Germinal center (tissue), 1 donor: ENCODE measurements at places on chromosomes 13 and 19.

DNA sequence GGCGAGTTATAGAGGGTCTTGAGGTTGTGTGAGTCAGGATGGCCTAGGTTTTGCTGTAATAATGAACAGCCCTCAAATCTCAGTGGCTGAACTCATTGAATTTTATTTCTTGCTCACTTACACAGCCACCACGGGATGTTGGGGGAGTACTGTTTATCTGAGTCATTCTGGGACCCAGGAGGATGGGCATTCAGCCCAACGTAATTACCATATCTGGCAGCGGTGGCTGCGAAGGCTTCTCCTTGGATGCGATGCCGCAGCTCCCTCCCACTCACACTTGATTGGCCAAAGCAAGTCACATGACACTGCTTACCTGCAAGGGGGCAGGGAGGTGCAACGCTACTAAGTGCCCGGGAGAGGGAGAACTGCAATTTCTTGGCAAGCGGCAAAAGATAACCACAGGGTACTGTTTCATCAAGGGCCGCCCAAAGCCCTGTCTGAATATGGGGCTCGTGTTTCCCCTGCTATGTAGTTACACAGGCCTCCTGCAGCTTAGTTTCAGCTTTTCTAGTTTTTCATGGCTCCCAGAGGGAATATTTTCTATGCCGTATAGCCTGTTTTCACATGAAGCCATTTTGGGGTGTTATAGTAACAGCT, 19.9 kb downstream of the ZSWIM9 start:
- DNase-seq = peak; percentile 67

DNA sequence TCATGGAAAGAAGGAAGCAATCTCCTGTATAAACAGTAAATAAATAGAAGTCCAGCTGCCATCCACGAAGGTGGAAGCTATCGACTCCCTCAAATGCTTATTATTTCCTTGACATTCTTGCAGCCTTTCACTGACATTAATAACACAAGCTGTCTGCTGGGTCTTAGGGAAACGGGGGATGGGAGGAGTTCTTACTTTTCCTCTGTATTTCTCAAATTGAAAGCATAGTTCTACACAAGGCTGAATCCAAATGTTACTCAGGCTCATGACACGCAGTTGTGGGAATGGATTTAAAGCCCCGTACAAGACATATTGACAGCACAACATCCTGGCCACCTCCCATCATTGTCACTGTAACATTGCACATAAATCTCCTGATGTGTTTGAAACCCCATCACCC, 4.0 kb downstream of the SERPINE3 start:
- DNase-seq = no peak

DNA sequence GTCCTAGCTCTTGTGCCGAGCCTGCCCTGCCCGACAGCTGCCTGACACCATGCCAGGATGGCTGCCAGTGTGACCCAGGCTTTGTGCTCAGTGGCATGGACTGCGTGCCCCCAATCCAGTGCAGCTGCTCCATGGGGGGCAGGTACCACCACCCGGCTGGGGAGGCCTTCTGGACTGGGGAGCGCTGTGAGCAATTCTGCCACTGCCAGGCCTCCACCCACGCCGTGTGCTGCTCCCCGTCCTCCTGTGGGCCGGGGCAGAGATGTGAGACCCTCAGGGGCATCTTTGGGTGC, 9.4 kb upstream of the FXYD3 start:
- no peak for DNase-seq

DNA sequence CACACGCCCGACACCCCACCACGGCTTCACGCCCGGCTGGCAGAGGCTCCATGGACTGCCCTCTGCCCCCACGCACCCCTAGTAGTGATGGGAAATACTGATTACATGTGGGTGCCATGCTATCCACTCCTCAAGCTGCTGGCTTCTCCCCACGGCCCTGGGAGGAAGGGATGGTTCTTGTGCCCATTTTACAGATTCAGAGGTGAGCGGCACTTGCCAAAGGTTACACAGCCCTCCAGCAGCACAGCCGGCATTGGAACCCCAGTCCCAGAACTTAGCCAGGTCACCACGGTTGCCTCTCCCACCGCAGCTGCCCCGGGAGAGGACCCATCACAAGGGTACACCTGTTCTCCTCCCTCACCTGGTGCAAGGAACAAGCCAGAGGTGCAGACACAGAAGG, 13.2 kb downstream of the LRRC4B start:
- DNase-seq = no peak

- no peak for DNase-seq
Observed at GRCh38 chr19:3149526-3150505, 14.0 kb downstream of the GNA15 start.

DNA sequence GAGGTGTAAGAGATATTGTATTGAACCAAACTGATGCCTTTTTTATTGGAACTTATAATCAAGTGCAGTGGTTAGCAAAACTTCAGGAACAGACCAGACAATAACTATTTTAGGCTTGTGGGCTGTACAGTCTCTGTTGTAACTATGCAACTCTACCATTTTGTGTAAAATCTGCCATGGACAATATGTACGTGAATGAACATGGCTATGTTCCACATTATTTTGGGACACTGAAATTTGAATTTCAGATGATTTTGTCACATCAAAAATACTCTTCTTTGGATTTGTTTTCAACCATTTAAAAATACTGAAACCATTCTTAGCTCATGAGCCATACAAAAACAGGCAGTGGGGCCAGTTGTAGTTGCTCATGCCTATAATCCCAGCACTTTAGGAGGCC, 27.9 kb upstream of the PEG3 start:
- DNase-seq = no peak

- no peak for DNase-seq
Observed at GRCh38 chr13:25466880-25467279, 95.1 kb downstream of the ATP8A2 start.

DNA sequence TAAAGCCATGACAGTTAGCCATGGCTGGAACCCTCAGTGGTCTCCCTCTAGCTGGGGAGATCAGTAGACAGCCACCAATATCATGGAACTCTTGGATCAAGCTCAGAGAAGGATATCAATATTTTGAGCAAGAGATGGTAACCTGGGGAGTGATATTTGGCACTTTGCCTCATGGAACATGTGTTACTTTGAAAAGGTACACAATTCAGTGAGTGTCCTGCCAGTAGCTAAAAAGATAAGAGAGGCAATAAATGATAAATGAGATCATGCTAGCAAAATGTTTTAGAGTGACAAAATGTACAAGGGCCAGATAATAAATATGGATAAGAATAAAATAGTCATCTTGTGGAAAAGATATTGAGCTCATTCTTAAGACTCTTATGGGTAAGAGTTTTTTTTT, 1618.7 kb downstream of the OLFM4 start:
- no peak for DNase-seq

DNA sequence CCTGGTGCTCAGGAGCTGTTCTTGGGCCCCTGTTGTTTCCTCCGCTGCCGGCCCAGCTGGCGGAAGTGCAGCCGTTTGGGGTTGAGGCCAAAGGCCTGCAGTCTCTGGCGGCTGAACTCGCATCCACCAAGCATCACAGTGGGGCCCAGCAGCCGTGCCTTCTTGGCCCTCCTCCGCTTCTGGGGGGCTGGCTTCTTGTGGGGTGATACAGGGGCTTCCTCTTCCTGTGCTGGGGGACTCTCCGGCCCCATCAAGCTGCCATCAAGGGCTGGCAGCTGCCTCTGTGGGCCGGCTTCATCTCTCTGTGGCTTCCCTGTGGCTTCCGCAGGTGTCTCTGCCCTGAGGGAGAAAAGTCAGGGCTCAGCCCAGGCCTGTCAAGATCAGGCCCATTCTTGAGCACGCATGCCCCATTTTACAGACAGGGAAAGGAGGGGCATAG, 10.3 kb downstream of the ATG4D start:
- DNase-seq = peak; percentile 57

DNA sequence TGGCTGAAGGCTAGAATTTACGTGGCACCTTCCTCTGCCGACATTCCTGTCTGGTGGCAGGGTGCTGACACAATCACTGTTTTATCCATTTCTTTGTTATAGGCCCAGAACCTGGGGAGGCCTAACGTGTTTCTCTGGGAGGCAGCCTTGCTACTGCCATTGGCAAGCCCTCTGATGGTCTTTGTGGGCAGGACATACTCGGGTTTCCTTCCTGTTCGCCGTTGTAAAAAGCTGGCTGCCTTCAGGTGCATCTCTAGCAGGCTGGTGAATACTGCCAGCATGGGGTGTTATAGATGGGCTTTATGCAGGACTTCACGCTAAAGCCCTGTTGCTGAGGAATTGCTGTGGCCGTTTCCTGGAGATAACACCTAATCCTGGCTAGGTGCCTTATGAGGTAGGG, 28.1 kb downstream of the B3GLCT start:
- no peak for DNase-seq

GRCh38 chr19:3509566-3509989, 3.5 kb downstream of the FZR1 start:
- DNase-seq = no peak

GRCh38 chr19:49340069-49340864, 5.1 kb downstream of the CD37 start:
- peak; percentile 97 for DNase-seq

DNA sequence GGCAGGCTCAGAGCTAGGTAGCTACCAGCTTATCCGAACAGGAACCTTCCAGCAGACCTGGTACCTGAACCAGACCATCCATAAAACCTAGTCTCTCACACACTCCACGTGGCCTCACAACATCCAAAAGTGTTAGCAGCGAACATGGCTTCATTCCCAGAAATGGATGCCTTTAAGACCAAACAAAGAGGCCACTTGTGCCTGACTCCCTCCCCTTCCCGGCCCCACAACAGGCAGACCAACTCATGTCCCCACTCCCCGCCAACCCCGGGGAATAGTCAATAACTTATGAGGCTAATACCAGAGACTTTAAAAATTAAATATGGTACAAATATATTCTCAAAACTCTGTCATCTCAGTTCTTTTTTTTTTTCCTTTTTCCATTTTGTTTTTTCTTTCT, 46.2 kb downstream of the ZNF557 start:
- no peak for DNase-seq

- no peak for DNase-seq
Observed at GRCh38 chr19:53600217-53600616, 31.6 kb upstream of the DPRX start.

DNA sequence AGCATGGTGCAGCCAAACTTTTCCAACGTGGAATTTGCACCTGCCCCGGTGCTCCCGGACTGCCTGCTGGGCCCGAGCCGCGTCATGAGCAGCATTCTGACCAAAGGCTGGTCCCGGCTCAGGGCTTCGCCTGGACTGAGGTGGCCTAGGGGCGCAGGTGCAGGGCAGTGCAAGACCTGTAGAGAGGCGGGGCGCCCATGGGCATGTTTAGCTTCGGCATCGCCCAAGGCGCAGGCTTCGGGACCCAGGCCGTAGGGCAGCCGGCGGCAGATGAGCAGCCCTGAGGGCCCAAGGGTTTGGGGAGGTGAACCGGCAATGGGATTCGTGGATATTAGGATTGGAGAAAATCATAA, 23.8 kb downstream of the LRFN3 start:
- no peak for DNase-seq

DNA sequence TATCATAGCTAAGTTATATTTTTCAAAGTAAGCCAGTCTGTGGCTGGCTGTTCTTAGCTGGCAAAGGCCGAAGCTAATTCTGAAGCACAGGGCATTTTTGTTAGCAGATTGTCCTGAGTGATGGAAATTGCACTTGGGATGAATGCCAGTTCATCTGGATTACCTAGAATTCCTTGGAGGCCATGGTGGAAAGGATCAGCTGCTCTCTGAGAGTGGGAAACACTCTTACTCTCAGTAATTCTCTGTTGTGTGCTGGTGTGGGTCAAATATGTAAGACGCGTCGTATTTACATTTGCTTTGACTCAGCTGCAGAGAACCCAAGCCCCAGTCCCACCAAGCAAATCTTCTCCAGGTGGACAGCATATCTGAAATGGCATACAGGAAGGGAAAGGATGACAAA, 60.7 kb upstream of the C1QTNF9B start:
- no peak for DNase-seq

DNA sequence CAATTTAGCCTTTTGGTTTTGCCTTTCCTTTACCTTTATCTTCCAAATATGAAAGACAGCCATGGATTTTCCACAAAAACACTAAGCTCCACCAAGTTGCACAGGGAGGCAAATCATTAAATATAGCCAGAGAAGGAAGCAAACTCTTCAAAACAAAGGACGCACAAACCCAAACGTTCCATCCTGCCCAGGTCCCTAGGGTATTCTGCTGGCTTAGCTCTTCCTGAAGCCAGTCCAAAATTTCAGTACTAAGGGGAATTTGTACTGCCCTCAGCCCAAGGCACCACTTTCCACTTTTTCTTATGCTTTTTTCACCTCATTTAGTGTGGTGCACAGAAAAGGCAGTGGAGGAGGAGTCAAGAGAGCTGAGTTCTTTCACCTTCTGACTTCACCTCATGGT, 169.9 kb downstream of the FLT1 start:
- DNase-seq = no peak

DNA sequence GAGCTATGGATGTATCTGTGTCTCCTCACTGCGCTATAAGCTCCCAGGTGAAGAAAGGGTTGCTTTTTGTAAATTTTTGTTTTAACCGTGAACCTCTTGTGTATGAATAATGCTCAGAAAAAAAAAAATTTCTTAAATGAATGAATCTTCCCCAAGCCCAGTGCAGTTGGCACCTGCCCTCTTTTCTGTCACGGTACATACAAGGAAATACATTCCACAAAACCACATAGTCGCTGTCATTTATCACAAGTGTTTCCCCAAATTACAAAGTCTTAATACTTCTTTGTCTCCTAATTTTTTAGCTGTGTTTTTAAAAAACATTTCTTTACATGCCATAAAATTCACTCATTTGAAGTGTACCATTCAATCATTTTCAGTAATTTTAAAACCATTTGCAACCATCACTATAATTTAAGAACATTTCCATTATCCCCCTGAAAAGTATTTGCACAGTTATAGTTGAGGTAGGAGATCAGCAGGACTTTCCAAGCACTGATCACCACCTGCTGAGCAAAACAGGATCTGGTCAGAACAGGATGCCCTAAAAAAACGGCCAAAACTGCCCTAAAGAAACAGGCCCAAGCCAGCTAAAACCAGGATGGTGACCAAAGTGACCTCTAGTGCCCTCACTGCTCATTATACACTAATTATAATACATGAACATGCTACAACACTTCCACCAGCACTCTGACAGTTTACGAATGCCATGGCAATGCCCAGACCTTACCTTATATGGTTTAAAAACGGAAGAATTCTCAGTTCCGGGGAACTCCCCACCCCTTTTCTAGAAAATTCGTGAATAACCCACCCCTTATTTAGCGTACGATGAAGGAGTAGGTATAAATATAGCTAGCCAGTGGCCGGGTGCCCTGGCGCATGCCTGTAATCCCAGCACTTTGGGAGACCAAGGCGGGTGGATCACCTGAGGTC, 1.3 kb upstream of the TEX30 start:
- DNase-seq = no peak

DNA sequence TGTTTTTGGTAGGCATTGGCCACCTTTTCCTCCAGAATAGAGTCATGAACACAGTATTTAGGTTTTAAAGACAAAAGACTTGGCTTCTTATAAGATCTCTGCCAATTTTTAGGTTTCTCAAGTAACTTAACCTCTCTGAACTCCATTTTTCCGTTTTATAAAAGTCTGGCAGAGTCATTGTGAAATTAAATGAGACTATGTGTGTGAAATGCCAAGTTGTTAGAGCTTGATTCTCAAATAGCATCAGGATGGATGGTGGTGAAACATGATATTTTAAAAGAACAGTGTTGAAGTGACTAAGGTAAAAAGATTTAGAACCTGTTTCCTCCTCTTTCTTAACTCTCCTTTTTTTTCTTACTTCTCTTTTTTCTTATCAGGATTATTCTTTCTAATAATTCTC, 617.7 kb upstream of the SLITRK1 start:
- no peak for DNase-seq
